ENCODE measurements at places on chromosomes 5 and 9.

DNA sequence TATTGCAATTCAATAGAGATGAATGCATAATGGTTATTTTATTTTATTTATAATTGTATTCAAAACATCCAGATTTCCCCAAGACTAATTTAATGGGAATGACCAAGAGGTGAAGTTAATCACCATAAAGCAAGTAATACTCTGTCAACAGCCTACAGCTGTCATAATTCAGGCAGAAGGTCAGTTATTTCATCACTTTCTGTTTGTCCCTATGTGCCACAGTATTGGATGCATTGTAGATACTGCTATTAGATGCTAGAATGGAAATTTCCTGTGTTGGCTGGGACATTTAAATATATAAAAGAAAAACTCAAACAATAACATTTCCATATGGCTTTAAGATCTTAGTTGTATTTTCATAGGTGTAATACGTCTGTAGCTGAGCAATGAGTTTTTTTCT lies 56.7 kb upstream of the MINAR2 start:
- DNase-seq = no peak

- DNase-seq = no peak
Observed at GRCh38 chr5:93058309-93058708, 522.7 kb downstream of the NR2F1-AS1 start.

DNA sequence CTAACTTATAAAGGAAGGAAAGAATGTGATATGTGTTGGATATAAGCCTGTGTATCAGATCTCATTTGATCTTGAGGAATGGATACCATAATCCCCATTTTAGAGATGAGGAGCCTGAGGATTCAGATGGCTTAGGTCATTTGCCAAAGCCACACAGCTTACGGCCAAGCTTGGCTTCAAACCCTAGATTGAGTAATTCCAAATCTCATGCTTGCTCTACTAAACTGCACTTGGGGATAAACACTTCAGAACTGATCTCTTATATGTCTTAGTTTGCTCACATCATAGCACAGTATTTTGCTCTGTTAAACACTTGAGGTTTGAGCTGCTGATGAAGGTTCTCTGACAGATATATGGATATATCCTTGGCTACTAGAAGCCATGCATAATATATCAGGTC lies 504.4 kb downstream of the NTRK2 start:
- no peak for DNase-seq

- no peak for DNase-seq
Observed at GRCh38 chr5:93873211-93873736, 131.9 kb upstream of the POU5F2 start.

- DNase-seq = no peak
Observed at GRCh38 chr5:54469622-54470021, 14.1 kb downstream of the HSPB3 start.

DNA sequence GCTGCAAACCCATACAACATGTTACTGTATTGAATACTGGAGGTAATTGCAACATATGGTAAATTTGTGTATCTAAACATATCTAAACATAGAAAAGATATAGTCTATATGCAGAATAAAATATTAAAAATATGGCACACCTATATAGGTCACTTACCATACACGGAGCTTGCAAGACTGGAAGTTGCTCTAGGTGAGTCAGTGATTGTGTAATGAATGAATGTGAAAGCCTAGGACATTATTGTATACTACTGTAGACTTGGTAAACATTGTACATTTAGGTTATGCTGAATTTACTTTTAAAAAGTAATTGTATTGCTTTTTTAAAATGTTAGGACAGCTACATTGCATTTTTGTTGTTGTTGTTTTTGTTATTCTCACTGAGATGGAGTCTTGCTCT lies 968.8 kb downstream of the TLE1 start:
- no peak for DNase-seq

- DNase-seq = no peak
Observed at GRCh38 chr9:124493794-124494479, 13.3 kb downstream of the NR5A1 start.

- DNase-seq = no peak
Observed at GRCh38 chr9:14343261-14344031, 29.5 kb upstream of the NFIB start.

DNA sequence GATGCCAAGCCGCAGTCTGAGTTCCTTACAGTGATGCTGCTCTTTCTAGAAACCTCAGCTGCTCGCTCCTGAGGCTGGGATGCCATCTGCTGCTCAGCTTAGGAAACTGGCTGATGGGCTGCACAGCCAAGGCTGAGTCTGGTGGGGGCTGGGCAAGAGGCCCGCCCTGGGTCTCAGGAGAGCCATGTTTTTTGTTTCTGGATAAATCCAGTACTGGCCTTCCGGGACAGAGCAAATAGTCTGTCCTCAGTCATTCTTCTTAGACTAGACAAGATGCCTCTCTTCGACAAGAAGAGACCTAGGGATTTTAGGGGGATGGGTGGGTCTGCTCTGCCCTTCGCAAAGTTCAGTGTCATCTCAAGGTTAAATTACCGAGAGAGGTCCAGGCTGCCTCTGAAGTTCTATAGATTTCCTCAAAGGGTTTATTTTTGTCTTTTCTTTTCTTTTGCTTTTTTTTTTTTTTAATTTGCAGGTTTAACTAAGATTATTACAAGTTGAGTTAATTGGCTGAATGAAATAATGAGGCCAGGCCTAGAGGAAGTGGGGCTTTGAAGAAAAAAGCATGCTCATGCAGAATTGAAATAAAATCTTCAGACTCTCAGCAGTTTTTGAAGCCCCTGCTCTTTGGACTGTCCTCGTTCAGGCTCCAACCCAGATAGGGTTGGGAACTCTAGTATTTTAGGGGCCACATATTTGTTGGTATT lies 30.6 kb upstream of the MATR3 start:
- DNase-seq = peak; percentile 48

All from stimulated activated CD8-positive, alpha-beta memory T cell treated with anti-CD3 and anti-CD28 coated beads, Interleukin-4, amount 100 ng/mL, for 24 hours (primary cell).